SK-N-MC (cell line): ENCODE measurements at places on chromosomes 12 and 14.

DNA sequence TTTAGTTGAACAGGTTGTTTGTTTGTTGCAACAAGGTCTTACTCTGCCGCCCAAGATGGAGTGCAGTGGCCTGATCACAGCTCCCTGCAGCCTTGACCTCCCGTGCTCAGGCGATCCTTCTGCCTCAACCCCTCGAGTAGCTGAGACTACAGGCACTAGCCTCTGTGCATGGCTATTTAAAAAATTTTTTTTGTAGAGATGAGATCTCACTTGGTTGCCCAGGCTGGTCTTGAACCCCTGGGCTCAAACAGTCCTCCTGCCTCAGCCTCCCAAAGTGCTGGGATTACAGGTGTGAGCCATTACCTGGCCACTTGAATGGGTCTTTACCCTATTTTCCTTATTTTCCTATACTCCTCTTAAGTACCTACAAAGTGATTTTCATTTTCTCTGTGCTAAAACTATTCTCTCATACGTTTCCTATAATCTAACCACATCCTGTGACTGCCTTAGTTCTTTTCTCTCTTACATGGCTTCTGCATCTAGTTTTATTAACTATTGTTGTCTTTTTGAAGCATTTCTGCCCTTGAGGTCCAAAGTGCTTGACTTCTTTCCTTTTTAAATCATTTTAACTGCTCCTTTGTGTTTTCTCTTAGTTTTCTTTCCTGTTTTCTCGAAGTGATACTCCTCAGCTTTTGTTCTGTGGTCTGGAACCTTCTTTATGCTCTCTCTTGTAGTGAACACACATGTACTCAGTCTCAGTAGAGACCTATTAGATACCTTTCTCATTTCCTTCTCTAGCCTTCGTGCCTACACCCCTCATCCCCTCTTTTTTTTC lies 14.1 kb downstream of the GPX2 start:
- no peak for DNase-seq

DNA sequence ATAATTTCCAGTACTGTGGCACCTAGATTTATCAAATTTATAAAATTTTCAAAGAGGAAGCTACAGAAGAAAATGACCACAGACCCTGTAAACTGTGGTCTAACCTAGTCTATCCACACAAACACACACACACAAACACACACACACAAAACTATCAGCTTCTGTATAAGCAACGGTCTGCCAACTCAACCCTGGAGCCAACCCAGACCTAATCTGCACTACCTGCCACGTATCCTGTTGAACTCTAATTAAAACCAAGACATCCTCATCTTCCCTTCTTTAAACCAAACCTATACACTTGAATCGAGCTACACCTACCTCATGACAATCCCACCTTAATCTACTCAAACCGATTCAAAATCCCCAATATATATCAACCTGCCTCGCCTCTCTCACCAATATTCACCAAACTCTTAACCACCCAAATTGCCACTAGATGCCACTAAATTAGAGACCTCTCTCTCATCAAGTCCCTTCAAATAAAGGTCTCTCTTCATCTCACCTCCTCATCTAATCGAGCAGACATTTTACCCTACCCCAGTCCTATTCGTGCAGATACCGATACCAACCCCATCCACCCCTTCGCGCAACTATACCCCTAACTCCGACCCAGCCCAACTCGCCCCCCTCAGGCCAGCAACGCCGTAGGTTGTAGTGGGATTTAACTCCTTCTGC lies 808 bp downstream of the ACIN1 start:
- DNase-seq = no peak

DNA sequence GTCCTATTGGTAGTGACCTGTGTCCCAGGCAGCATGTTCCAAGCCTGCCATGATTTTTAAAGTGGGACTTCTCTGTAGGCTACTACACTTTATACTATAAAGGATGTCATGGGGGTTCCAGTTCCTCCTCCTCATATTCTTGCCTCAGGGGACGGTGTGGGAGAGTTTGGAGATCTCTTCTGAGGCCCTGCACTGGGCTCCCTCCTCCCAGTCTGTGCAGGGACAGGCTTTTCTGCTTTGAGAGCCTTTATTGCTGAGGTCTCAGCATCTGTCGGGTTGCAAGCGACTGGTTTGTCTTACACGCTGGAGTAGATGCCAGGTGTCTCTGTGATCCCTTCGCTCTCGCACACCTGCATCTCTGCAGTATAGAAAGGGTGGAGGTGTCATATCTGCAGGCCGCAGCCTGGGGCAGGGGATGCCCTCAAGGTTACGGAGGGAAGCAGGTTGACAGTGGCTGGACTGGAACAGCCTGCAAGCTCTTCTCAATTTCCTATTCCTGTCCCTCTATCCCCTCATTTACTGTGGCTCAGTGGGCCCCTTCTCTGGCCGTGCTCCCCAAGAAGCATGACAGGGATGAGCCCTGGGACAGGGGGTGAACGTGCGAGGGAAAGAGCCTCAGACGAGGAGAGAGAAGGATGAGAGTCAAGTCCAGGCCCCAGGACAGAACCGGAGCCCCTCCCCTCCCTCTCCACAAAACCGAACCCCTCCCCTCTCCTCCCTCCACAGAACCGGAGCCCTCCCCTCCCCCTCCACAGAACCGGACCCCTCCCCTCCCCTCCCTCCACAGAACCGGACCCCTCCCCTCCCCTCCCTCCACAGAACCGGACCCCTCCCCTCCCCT lies 51.3 kb downstream of the SLC6A12 start:
- no peak for DNase-seq

- DNase-seq = no peak
Observed at GRCh38 chr12:9698681-9699080, 29.2 kb downstream of the CLEC2D start.

DNA sequence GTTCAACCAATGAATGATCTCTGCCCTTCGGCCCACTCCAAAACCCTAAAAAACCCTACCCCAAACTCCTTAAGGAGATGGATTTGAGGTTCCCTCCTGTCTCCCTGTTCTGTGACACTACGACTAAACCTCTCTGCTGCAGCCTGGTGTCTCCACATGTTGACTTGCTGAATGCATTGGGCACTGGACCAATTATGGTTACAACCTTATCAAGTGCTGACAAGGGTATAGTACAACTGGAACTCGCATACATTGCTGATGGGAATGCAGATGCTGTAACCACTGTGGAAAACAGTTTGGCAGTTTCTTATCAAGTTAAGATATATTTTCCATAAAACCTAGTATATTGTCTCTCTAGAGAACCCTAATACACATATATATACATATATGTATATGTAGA lies 6.3 kb upstream of the DICER1 start:
- DNase-seq = no peak

DNA sequence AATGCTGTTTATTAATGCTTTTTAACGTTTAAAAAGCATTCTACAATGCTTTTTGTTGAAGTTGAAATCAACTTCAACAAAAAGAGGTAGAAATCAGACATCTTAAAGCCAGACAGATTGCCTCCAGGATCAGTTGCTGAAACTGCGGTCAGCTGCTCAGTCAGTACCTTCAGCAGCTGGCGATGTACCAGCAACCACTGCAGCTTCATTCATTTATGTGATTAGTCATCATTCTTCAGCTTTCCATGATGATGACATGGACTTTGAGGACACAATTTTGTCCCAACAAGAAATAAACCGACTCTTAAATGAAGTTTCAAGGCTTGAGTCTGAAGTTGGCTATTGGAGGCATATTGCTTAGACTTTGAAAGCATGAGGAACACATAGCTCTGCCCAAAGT lies 31.5 kb upstream of the NUAK1 start:
- DNase-seq = no peak
